Muscle of leg (tissue), 16 donors: ENCODE measurements at places on chromosomes 4 and X. TPM values are rescaled to one million over a fixed set of nuclear protein-coding genes. Genes with fewer than 3 reads are reported as not detected.

- DNase-seq, result no peak
Observed at GRCh38 chrX:8278557-8278956, 107.5 kb upstream of the VCX2 start.

DNA sequence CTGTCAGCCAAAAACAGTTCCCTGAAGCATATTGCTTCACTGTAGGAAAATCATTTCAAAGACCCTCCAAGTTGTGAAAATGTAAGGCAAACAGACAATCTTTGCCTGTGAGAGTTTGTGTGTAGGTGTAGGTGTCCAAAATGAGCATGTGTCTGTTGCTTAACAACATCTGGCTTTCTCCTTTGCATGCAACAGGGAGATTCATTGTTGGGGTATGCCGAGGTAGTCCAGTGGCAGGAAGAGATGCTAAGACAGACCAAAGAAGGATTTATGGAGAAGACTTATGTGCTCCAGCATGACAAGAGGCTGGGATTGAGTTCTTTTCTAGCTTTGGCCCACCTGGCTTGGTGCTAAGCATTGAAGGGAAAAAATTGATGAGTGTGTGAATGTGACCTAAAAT, 29.8 kb upstream of the SMAD1 start:
- DNase-seq, result no peak

The PNMA5 gene
- total RNA-seq, result not detected

DNA sequence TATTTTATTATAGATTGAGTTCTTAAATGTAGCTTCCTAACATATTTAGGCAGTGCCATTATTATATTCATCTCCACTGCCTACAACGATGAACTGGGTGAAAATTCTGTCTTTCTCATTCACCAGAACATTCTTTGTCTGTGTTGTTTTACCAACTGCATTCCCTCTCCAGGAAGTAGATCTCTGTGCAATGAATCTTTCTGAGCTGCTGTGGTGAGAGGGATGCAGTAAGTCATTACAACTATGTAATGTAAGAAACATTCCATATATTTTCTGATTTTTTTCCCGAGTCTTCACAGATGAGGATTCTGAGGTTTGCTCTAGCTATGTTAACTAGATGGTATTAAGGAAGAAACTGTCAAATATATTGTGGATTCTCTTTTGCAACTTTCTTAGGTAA, 811.9 kb upstream of the PCDH7 start:
- DNase-seq, result no peak

The NWD2 gene
- total RNA-seq, result under 0.01 TPM

DNA sequence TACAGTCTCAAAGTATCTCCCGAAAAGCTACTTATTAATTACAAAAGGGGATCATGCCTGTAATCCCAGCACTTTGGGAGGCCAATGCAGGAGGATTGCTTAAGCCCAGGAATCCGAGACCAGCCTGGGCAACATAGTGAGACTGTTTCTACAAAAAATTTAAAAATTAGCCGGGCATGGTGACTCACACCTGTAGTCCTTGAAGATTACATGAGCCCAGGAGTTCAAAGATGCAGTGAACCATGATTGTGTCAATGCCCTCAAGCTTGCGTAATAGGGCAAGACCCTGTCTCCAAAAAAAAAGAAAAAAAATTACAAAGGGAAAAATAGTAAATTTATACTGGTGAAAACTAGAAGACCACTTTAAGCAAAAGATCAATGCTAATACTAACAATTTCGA, 3.3 kb upstream of the PORCN start:
- DNase-seq, result no peak

DNA sequence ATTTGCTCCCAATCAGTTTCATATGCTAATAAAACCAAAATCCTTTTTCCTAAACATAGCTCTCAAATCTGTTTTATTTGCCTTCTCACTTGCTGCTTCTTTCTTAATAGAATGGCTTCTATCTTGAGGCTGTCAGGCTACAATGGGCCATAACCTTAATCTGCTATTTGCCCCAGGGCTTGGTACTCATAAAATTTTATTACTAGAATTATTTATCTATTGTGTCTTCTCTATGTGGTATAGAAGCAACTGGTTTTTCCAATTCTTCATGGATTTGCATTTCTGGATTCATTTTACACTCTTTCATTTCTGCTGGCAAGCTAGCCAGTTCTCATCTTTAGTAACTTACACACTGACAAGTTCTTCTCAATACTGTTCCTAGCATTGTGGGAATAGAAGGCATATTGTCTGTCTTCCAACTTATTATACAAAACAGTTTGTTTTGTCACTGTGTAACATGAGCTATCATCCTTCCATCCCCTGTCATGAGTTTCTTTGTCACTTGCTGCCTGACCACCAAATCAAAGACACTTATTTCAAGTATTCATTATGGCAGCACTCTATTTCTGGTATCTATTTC, 96.6 kb upstream of the KCNIP4 start:
- DNase-seq, result no peak

- no peak for DNase-seq
Observed at GRCh38 chrX:119999087-119999634, 55.6 kb upstream of the NKAP start.

GRCh38 chrX:42247241-42247640, 323.9 kb upstream of the CASK start:
- DNase-seq, result no peak

The RBBP7 gene
- total RNA-seq, result 116 TPM
